ENCODE measurements at places on chromosomes 4 and X. TPM values are rescaled to one million over a fixed set of nuclear protein-coding genes. Genes with fewer than 3 reads are reported as not detected.

Gene SPATA4
- total RNA-seq = not detected

Gene P2RY4
- total RNA-seq = 0.25 TPM

Gene PWWP3B
- total RNA-seq = not detected

Gene CNGA2
- not detected for total RNA-seq

Gene TEX13D
- not detected for total RNA-seq

Gene WDR45
- total RNA-seq = 48.6 TPM

Gene TMEM47
- total RNA-seq = not detected

Gene ATOH1
- total RNA-seq = not detected

Gene RAB39B
- 8.7 TPM for total RNA-seq

- no peak for DNase-seq
These were observed 179.4 kb downstream of the BANK1 start for GRCh38 chr4:101969965-101970364.

- DNase-seq = no peak
These were observed 94.7 kb upstream of the NUDT6 start for GRCh38 chr4:123017078-123017477.

DNA sequence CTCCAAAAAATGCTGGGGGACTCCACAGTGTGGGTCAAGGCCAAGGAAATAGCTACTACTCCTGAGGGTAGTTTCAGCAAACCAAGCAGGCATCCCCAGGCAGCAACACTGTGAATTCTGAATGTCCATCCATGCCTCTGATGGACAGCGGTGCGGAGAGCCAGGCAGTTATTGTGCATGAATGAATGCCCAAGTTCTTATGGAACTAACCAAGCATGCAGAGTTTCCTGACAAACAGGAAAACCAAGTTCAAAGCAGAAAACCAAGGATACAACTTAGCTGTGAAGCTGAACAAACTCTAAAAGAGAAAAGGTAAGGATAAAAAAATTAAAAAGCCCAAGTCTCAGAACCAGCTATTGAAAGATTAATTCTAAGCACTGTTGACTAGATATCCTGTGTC lies 642.6 kb upstream of the HS3ST1 start:
- DNase-seq = no peak

GRCh38 chrX:135193740-135194139 lies 22.5 kb upstream of the CT55 start:
- DNase-seq = no peak

DNA sequence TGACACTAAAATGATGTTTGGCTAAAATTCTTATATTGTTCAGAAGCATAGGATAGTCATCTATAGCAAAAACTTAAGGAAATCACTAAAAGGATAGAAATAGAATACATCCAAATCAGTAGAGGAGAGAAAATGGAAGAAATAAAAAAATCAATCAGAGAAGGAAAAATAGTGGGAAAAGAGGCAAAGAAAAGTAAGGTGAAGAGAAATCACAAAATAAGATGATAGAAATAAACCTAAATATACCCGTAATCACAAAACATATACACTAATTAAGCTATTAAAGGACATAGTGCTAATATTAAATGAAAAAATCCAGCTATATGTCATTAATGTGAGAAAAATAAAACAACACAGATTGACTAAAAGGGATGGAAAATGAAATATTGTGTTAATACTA lies 6.3 kb downstream of the PGRMC2 start:
- no peak for DNase-seq

GRCh38 chrX:13327666-13328065 lies 7.8 kb upstream of the ATXN3L start:
- DNase-seq = no peak

GRCh38 chr4:78938474-78938867 lies 767 bp downstream of the PAQR3 start:
- no peak for DNase-seq

GRCh38 chrX:131862321-131862720 lies 160.8 kb upstream of the STK26 start:
- no peak for DNase-seq

- no peak for DNase-seq
These were observed 229.2 kb downstream of the GBA3 start for GRCh38 chr4:22921936-22922335.

DNA sequence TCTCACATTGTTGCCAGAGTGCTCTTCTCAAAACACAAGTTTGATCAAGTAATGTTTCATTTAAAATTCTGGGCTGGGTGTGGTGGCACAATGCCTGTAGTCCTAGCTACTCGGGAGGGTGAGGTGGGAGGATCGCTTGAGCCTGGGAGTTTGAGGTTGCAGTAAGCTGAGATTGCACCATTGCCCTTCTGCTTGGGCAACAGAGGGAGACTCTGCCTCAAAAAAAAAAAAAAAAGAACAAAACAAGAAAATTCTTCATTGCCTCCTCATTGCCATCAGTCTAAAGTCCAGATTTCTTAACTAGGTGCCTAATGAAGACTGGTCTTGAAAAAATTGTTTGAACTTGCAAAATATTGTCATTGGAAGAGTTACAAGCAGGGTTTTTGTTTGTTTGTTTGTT lies 120.1 kb downstream of the MFAP3L start:
- DNase-seq = no peak

GRCh38 chrX:140672840-140673731 lies 36.5 kb upstream of the LINC00632 start:
- DNase-seq = no peak

DNA sequence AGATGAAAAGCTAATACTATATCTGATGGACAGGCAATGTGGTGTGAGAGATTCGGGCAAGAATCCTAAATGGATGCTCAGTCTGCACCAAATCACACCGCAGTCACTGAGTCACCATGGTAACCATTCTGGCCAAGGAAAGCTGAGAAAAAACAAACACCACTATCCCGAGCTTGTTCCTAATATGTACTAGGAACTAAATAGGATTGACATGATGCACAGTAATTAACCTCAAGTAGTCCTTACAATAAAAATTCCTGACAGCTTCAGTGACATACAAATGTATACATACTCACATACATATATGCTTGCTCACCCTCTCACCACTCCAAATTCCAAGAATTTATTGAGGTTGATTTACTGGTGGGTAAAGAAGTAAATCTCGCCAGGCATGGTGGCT lies 1.1 kb upstream of the RAB40A start:
- DNase-seq = no peak

GRCh38 chrX:40108959-40109287 lies 11.2 kb upstream of the BCOR start:
- DNase-seq = peak; percentile 38

- DNase-seq = no peak
These were observed 408.2 kb upstream of the PITX2 start for GRCh38 chr4:111031001-111031579.

DNA sequence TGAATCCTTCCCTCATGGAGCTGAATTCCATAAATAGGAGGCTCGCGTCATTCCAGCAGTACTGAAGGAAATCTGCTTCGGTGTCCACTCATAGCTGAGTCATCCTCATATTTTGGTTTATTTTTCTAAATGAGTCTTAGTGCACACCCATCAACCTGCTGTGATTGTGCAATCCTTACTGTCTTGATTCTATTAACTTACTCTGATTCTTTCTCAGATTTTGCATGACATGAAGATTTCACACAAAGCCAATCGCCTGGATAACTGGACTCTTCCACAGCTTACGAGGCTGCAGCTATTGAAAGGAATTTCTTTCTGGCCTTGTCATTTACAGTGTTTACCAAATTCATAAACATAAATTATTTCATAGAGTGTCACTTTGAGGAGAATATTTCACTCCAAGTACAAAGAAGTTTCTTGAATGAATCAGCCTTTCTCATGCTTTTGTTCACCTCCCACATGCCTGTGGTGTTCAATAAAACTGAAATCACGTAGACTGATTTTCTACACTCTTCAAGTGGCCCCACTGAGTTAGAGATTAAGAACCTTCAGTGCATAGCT lies 207.6 kb upstream of the SLITRK2 start:
- no peak for DNase-seq

DNA sequence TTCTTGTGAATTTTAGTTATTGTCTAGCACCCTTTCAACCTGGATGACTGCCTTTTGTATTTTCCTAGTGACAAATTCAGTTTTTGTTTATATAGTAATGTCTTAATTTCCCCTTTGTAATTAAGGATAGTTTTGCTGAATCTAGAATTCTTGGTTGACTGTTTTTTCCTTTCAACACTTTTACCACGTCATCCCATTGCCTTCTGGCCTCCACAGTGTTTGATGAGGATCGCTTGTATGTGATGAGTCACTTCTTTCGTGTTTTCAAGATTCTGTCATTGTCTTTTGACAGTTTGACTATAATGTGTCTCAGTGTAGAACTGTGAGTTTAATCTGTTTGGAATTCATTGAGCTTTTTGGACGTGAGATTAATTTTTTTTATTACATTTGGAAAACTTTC lies 30.1 kb downstream of the KDM6A start:
- no peak for DNase-seq

- no peak for DNase-seq
These were observed 279.1 kb downstream of the ANK2 start for GRCh38 chr4:113328514-113328913.

DNA sequence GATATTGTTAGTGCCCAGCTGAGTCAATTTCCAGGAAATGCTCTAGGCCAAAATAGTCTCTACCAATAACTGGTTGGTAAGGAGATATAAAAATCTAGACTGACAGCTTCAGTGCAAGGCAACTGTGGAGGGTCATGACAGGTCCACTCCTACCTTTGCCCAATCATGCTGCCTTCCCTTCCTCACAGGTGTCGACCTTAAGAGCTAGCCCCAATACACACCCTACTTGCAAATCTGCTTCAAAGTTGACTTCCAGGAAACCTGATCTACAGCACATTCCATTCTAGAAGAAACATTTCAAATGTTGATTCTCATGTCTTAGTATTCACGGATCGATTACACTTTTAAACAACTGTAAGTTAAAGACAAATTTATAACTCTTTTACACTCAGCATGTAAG lies 1455.5 kb downstream of the TECRL start:
- no peak for DNase-seq

DNA sequence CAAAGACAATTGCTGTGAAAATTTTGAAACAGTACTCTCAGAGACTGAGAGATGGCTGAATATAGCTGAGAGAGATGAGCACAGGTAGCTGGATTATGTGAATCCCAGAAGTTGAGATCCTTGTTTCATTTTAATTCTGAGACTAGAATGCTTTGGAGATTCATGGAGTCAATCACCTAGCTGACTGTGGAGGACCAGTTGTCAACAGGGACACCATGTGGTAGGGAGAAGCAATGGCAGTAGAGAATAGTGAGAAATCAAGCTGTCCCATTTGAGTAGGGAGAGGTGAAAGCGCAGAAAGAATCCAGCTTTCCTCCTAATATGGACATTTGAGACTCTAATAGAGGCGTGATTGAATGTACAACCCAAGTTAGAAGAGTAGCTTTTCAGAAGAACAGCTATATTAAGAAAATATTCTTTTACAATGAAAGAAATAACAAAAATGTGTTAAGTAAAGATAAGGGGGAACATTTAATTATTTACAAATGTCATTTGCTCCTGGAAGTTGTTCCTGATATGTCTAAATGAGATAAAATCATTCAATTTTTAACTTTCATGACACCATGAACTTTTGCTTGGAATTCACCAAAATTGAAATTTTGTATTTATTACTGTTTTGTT lies 30.3 kb upstream of the GLRB start:
- DNase-seq = no peak

DNA sequence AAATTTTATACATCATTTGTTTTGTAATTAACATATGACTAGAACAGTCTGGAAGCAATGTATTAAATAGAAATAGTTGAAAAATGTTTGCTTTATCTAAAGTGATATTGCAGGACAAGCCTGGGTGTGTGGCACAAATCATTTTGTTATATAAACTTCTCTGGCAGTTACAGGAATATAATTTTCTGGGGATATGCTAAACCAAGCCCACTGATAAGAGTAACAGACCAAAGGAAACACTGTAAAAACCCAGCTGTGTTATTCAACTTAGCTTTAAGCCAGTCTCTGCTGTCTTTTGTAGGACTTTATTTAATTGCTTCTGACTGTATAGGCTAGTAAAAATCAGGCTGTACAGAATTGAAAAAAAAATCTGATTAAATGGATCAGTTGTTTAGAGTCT lies 156.2 kb downstream of the NR3C2 start:
- DNase-seq = no peak
